ENCODE measurements at places on chromosomes 2 and 18.

DNA sequence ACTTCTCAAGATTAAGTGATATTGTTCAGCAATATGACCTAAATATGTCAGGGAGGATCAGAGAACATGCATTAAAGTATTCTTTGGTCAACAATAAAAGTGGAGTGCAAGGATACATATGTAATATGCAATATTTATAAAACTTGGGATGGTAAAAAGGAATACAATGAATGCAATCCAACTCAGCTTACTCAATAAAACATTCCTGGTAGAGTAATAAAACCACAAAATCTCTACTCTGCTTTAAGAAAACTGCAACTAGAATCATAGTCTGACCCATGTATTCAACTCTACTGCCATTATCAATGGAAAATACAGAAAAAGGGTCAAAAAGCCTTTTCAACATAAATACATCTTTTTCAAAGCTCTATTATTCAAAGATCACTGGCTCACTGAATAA, 11.6 kb downstream of the IRS1 start:
- no peak for DNase-seq

GRCh38 chr18:74515620-74516231, 18.6 kb upstream of the CNDP1 start:
- DNase-seq: no peak

GRCh38 chr2:186903216-186903615, 54.2 kb upstream of the ZSWIM2 start:
- no peak for DNase-seq

DNA sequence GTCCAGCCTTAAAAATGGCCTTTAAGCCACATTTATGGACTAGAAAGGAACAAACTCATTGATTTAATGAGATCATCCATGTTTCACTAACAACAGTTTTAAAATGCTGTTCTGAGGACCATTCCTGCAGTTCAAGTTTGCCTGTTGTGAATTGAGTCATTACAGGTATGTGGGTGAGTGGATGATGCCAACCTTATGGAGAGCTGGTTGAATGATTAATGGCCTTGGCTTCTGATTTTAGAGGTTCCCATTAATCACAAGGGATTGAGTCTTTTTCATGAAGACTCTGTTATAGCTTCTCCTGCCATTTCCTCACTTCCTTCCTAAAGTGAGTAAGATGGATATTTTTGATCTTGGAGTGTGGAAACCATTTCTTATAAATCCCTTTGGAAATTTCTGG, 459.8 kb upstream of the SLC14A2 start:
- no peak for DNase-seq

Measured in activated T-helper 1 cell treated with anti-CD3 and anti-CD28 coated beads, Interleukin-12 subunit alpha, Interleukin-12 subunit beta, Interleukin-2, Interleukin-4 antibody, amounts not matched to agents 30 ng/mL and 10 ng/mL and 1 ng/mL, durations not matched to agents 14 hours and 24 hours and 36 hours (primary cell).